GM10248 (cell line): ENCODE measurements at places on chromosomes 6 and 20.

GRCh38 chr6:151494936-151495320 lies 1.1 kb downstream of the CCDC170 start:
- DNase-seq = no peak

DNA sequence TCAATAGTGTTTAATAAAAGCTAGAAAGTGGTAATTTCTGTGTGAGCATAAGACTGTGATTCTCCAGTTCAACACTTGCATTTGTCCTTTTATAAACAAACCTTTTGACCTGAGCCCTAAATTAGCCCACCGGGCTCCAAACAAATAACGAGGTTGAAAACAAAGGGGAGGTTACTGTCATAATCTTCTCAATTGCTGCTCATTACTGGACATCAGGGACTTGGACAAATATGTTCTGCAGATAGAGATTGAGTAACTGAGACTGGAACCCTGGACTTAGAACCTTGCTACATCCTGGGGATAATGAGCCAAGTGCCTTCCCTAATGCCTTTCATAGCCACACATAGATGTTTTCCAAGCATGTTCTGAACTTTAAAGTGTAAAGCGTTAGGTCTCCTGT lies 84.2 kb upstream of the PCSK2 start:
- no peak for DNase-seq

DNA sequence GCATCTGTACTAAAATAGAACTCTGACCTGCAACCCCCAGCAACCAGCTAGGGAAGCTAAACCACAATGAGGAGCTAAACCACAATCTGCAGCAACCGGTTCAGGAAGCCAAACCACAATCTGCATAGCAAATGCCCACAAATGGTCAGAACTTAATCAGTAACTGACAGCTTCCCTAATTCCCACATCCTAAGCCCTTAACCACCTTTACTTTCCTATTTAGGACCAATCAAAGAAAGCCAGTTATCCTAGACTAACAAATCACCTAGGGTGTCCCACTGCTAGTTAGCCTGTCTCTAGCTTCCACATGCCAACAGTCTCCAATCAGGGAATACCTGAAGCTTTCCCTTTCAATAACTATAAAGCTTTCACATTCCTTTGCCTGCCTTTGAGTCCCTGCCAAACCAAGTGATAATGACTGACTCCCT lies 424.6 kb upstream of the PTCHD4 start:
- DNase-seq = no peak

GRCh38 chr20:53212018-53212417 lies 239.9 kb downstream of the TSHZ2 start:
- no peak for DNase-seq

DNA sequence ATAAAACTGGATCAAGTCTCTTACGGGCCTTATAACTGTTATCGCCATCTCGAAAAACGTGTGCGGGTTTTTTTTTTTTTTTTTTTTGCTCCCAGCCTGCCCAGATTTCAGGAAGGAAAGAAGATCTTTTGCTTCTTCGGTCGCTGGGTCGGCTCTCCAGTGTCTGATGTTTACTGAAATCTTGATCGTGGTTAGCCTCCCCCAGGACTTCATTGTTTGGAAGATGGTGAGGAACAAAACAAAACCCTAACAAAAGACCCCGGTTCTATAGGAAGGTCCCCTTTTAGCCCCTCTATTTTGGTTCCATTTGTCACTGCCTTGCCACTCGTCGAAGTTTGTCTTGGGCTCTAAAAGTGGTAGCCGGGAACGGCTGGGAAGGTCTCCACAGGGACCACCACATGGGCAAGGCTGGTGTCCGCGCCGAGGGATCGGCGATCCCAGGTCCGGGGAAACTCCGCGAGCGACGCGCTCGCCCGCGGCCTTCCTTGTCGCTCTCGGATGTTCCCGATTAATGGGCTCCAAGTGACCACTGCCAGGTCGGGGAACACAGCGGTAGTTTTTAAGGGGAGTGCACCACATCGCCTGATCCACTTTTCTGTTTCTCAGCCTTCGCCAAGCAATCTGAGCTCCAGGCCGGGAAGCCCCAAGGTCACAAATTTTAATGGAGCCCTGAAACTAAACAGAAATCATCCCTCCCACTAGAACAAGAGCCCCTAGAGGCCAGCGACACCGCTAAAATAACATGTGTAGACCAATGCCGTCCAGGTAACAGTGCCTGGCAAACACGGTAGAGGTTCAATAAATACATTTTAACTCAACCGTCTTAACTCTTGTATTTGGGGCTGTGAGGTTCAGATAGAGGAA lies 27.0 kb downstream of the TRIM27 start:
- peak; percentile 63 for DNase-seq

DNA sequence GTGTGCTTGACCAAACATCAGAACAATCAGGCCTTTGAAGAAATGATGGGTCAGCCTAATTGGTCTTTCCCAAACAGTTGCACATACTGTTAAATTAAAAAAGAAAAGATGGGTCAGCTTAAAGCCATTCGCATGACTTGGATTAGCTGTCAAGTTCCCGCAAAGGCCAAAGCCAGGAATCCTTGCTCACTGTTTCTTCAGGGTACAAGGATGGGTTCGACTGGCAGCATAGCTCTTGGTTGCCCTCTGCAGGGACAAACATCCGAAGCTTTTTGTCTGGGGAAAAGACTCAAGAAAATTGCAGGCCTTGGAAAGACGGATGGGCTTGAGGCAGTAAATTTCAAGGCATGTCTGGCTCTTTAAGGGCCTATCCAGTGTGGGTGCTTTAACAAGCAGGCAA lies 168.0 kb downstream of the HDGFL1 start:
- DNase-seq = no peak
